Activated CD4-positive, alpha-beta T cell treated with anti-CD3 and anti-CD28 coated beads, Interleukin-2, amount 10 ng/mL, durations not matched to agents 7 days and 5 days (primary cell): ENCODE measurements at places on chromosomes 2 and 18. TPM values are rescaled to one million over a fixed set of nuclear protein-coding genes. Genes with fewer than 3 reads are reported as not detected.

NT5C1B gene
- total RNA-seq = not detected

PPM1B gene
- total RNA-seq = 54.2 TPM

- DNase-seq = no peak
These were observed 102.4 kb upstream of the MGAT4A start for GRCh38 chr2:98833172-98833916.

DNA sequence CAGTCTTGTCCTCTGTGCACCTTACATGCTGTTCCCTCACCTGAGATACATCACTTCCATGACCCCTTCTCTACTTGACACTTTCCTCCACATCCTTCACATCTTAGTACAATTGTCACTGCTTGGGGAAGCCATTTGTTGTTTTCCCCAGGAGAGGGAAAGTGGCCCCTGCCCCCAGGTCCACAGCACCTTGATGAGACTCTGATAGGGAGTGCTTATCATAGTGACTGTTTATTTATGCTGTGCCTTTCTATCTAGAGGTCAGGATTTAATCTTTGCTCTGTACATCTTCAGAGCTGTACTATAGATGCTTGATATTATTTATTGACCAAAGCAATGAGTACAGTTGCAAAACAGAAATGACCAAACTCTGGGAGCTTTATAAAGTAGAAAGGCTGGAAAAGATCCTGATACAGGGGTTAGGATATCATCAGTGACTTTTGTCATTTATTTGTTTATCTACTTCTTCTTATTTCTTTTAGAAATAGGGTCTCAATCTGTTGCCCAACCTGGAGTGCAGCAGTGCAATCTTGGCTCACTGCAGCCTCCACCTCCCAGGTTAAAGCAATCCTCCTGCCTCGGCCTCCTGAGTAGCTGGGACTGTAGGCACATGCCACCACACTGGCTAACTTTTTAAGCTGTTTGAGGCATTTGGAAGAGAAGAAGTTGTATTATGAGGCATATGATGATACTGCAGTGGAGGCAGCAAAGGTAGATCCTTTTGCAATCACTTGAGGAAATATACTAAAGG is 94.2 kb downstream of the MEIS1 start:
- no peak for DNase-seq

- no peak for DNase-seq
These were observed 159.0 kb upstream of the HAAO start for GRCh38 chr2:42951263-42951938.

DNA sequence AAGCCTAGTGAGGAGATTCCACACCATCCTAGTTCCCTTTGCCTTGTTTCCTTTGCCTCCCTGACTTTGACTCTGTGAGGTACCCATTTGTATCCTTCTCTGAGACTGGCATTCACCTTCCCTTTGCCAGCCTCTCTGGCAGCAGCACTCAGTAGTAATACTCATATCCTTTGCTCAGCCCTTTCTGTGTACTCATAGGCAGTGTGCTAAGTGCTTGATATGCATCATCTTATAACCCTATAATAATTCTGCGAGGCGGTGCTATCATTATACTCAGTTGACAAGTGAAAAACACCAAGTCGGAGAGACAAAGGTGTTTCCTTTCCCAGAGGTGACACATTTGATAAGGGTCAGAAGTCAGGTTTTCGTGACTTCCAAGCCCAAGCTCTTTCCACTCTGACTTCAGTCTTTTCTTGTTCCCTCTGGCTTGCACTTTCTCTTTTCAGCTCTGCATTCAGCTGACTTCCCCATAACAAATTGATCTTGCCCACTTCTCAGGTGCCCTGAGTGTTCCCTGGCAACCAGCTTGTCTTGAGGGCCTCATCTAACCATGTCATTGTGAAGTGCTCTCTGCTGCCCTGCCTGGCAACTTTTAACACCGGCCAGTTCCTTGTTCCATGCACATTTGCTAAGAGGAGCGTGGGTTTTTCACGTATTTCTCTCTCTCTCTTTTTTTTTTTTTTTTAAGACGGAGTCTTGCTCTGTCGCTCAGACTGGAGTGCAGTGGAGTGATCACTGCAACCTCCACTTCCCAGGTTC is 94.5 kb upstream of the UPP2 start:
- DNase-seq = peak; percentile 24

- no peak for DNase-seq
These were observed 27.6 kb downstream of the LDLRAD4 start for GRCh38 chr18:13246121-13246520.

- no peak for DNase-seq
These were observed 387.6 kb downstream of the FIGN start for GRCh38 chr2:163347982-163348856.

GRCh38 chr18:36693931-36694620 is 134.7 kb downstream of the TPGS2 start:
- DNase-seq = no peak

DNA sequence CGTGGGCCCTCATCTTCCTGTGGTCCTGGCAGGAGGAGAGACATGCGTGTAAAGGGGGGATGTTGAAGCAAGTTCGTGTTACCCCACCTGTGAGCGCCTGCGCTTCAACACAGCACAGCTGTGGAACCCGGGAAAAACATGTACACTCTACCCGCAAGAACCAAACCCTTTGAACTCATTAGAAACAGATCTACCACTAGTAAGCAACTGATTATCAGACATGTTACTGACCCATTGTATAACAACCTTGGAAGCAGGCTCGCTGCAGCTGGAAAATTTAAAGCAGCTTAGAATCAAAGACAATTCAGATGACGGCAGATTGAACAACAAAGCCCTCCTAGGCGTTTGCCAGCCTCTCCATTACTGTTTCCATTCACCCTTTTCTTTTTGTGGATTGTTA is 771.7 kb upstream of the SALL3 start:
- DNase-seq = no peak

- no peak for DNase-seq
These were observed 18.6 kb downstream of the LYPD1 start for GRCh38 chr2:132651115-132652045.

- no peak for DNase-seq
These were observed 58.1 kb downstream of the MAP3K19 start for GRCh38 chr2:134988994-134989605.

DNA sequence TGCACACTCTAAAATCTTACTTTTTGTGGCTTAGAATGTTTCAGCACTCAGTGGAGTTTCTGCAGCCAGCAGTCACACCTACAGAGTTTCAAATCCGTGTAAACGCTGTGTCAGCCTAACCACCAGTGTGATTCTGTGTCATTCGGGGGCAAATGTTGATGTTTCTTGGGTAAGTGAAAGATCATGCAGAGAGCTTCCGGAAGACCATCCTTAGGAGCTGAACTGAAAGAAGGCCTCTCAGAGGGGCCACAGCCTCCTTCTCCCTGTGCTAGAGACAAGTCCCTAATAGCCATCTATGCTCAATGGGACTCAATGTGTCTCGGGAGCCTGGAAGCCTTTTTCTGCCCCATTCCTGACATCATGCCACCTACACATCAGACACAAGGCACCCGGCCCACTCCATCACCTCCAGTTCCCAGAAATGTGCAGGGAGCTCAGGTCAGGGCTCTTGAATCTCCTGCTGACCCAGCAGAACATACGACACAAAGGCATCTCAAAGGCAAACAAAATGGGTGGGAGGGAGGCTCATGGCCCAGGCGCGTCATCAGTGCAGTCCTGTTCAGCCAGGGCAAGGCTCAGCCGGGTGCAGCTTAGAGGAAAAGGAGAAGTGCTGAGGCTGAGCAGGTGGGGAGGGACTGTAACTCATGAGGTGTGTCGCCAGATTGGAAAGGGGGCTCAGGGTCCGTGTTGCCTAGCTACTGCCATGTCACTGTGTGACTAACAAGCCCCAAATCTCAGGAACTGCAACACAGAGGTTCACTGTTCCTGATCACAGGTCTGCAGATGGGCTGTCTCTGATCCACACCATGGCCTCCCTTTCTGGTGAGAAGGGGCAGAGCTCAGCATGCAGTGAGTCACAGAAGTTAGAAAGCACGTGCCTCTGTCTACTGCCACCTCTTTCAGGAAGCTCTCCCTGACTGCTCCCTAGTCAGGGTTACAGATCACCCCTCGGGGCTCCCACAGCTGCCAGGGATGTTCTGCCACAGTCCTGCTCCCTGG is 82.0 kb downstream of the SMAD7 start:
- peak; percentile 34 for DNase-seq
